Calu3 (cell line): ENCODE measurements at places on chromosomes 7 and 10. TPM values are rescaled to one million over a fixed set of nuclear protein-coding genes. Genes with fewer than 3 reads are reported as not detected.

GRCh38 chr7:98870121-98870651 is 372 bp upstream of the TMEM130 start:
- DNase-seq: peak; percentile 51

DNA sequence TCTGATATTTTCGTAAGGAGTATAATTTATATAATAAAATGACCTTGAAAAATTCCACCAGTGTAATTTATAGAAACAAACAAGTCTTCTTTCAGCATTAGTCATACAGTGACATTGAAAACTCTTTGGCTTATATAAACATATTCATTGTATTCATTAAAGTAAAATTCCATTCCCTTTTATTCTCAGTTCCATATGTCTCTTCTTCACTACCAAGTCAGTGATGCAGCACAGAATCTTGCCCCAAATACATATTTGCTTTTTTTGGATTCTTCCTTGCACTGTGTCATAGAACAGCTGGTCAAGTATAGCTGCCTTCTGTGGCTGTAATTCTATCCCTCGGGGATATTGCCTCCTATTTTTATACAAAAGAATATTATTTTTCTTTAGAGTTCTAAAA is 884.5 kb upstream of the POT1 start:
- no peak for DNase-seq

- no peak for DNase-seq
Observed at GRCh38 chr10:3477683-3478082, 305.1 kb upstream of the PITRM1 start.

- no peak for DNase-seq
Observed at GRCh38 chr7:100680576-100681271, 7.2 kb downstream of the GNB2 start.

DNA sequence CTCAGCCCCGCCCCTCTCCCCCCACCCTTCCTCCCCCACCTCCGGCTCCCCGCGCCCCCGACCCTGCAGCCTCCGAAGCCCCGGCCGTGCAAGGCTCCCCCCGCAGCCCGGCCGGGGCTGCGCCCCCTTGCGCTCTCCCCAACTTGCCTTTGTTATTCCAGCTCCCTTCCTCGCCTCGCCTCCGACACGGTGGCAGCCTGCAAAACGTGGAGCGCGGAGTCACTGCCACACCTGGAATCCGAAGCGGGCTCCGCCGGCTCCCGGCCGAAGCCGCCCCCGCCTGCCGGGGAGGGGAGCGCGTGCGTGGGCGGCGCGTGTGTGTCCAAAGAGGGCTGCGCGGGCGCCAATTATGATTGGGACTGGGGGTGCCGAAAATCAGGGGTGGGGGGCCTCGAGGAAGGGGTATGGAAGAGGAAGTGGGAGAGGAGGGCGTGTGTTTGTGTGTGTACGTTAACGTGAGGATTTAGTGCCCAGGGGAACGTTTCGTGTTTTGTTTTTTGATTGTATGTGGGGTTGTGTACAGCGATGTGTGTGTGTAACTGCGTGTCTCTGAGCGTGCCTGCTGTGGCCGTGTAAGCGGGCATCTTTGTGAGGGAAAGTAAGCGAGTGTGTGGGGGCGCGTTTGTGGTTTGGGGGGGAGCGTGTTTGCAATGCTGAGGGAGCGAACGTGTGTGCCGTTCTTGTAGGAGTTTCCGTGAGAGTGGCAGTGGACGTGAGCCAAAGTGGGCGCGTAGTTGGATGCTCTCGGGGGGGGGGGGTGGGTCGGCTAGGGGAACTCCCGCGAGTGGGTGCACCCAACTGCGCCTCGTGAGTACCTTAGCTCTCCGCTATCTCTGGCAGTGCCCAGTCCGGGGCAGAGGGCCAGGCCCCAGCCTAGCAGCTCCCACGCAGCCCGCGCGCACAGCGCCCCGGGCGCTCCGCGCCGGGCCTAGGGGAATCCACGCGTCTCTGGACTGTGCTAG is 1.2 kb upstream of the ZMIZ1 start:
- peak; percentile 93 for DNase-seq

GRCh38 chr7:85023066-85023712 is 163.7 kb downstream of the SEMA3D start:
- DNase-seq: peak; percentile 55

DNA sequence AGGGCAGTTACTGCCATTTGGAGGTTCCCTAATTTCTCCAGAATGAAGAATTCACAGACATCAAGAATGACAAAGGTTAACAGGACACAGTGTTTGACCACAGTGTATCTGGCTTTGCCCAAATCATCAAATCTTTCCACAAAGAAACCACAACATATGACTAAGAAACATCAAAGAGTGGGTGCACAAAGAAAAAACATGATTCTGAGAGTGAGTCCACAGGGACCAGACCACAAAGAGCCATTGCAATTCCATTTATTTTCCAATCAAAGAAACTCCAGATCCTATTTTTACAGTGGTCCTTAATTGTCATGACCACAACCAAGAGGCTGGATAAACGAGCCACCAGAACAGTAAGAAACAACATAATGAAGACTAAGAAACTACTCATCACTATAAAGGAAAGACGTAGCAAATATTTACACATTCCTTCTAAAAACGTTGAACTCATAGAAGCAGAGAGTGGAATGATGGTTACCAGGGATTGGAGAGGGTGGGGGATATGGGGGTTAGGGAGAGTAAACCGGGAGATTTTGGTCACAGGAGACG is 286.5 kb downstream of the DOCK4 start:
- no peak for DNase-seq

DNA sequence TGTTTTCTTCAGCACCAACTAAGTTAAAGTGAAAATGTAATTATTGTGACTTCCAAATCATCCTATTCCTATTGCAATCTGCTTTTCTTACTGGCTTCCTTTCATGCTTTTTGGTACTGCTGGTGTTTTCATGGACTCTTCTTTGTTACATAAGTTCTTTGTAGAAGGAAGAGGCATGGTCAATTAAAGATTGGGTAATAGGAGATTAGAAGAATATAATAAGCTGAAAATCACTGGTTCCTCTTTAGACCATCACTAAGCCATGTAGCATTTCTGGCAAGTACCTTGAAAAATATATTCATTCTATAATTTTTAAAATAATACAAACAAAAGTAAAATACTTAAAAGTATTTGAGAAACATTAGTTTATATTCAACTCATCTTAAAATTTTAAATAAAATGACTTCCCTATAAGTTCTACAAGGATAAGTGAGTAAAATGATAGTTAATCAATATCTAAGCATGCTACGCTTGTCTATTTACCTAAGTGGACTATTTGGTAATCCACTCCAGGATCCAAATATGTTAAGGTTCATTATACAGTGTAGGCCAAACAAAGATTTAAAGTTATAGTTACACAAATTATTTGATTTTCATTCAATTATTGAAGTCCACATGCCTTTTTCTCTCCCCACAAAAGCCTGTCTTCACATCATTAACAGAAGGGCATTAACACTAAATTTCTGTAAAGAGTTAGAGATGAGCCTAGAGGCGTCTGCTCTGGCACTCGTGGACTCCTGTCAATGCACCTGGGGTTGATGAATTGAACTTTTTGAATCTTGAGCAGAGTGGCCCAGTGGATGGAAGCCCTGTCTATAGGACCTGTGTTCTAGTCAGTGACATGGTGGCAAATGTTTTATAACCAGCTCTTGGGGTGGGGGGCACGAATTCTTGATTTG is 408.1 kb downstream of the INHBA start:
- no peak for DNase-seq

GRCh38 chr10:75159519-75159918 is 48.1 kb downstream of the SAMD8 start:
- DNase-seq: no peak

- DNase-seq: no peak
Observed at GRCh38 chr10:119713744-119714483, 11.9 kb upstream of the INPP5F start.

DNA sequence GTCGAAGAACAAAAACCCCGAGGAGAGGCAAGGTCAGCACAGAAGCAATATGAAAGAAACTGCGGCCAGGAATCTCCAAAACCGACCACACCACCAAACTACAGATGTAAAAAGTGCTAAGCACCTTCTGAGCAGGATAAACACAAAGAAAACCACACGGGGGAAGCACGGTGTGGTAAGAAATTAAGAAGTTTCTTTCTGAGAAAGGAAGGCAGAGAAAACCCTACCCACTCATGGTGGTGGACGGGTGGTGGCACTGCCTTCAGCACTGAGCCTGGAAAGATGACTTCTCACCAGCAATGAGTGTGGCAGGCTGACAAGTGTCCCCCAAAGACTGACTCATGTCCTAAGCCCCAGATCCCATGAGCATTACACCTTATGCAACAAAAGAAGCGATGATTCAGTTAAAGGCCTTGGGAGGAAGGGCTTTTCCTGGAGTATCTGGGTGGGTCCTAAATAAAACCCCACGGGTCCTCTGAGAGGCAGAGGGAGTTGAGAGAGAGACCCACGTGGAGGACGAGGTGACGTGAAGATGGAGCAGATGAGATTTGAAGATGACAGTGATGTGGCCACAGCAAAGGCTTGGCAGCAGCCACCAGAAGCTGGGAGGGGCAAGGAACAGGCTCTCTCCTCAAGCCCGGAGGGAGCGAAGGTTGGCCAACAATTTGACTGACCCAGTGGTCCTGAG is 124.9 kb downstream of the DLG5 start:
- DNase-seq: no peak

GRCh38 chr7:79296553-79297320 is 156.7 kb downstream of the MAGI2 start:
- no peak for DNase-seq

The WDR86 gene
- total RNA-seq: not detected in 2 replicates

The OR2A1 gene
- not detected in 2 replicates for total RNA-seq

The CALHM3 gene
- total RNA-seq: not detected in 2 replicates

The ACSM6 gene
- not detected in 2 replicates for total RNA-seq

The CYP2C8 gene
- not detected in 2 replicates for total RNA-seq

The HMX2 gene
- total RNA-seq: not detected in 2 replicates

The GTF2IRD2 gene
- total RNA-seq: 5.8 and 9.0 TPM in 2 replicates

The HTR5A gene
- total RNA-seq: not detected in 2 replicates
